Thymus (tissue), 14 donors: ENCODE measurements at places on chromosomes 1 and 21. TPM values are rescaled to one million over a fixed set of nuclear protein-coding genes. Genes with fewer than 3 reads are reported as not detected.
A peak's percentile ranks its signal among the peaks of the same experiment; 100 is the strongest.

GRCh38 chr21:39107739-39108138, 75.5 kb downstream of the PSMG1 start:
- H3K27ac ChIP-seq = no peak overlapping the region
- no peak for DNase-seq
- H3K4me3 ChIP-seq = no peak overlapping the region
- no peaks in the 10 kb centered on the region for H3K4me1 ChIP-seq

The CRABP2 gene
- 75.0 TPM for polyA plus RNA-seq

GRCh38 chr1:17494114-17494729, 45.3 kb upstream of the ARHGEF10L start:
- DNase-seq = peak; percentile 14
- no peak overlapping the region for H3K27ac ChIP-seq
- H3K4me1 ChIP-seq = no peaks in the 10 kb centered on the region
- no peak overlapping the region for H3K4me3 ChIP-seq
- H3K27me3 ChIP-seq = no peaks in the 10 kb centered on the region

- no peak overlapping the region for H3K27ac ChIP-seq
- no peaks in the 10 kb centered on the region for H3K36me3 ChIP-seq
- H3K4me1 ChIP-seq = no peaks in the 10 kb centered on the region
- no peak overlapping the region for H3K4me3 ChIP-seq
- no peak for DNase-seq
Measured at GRCh38 chr1:47537966-47538365, 100.1 kb downstream of the FOXD2 start.

DNA sequence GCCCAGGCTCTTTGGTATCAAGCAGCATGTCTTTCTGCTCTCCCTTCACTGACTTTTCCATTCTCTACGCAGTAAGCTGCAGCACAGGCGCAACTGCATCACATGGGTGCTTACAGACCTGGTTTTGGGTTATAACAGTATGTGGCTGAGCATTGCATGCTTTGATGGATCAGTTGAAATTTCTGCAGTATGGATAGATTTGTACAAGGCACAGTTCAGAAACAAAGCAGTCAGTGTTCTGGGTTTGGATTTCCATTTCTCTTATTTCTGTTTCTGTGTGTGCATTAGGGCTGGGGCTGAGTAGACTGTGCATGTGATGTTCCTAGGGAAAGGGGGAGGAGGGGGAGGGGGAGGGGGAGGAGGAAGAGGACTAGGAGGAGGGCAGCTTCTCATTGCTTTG, 4.5 kb downstream of the FAM163A start:
- H3K36me3 ChIP-seq = no peaks in the 10 kb centered on the region
- H3K27ac ChIP-seq = no peak overlapping the region
- no peaks in the 10 kb centered on the region for H3K4me1 ChIP-seq
- no peak overlapping the region for H3K4me3 ChIP-seq
- DNase-seq = no peak

DNA sequence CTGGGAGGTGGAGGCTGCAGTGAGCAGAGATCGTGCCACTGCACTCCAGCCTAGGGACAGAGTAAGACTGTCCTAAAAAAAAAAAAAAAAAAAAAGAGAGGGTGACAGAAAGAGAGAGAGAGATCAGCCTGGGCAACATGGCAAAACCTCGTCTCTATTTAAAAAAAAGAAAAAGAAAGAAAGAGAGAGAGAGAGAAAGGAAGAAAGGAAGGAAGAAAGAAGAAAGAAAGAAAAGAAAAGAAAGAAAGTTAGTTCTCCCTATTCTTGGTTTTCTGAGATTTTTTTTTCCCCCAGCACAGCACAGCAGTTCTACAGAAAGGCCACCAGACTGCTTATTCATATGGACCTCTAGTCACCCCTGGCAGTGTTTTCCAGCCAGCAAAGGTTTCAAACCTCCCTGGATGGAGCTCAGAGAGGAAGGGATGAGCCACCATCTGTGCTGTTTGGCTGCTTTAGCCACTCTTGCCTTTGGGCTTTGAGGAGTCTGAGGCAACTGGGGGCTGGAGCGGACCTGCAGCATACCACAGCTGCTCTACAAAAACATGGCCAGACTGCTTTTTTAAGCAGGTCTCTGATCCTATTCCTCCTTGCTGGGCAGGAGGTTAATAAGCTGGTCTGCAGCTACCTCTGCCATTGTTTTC, 10.6 kb downstream of the S100A6 start:
- H3K4me1 ChIP-seq = no peaks in the 10 kb centered on the region
- no peaks in the 10 kb centered on the region for H3K36me3 ChIP-seq
- H3K27me3 ChIP-seq = no peaks in the 10 kb centered on the region
- no peak for DNase-seq
- no peak overlapping the region for H3K27ac ChIP-seq

GRCh38 chr1:155227261-155228095, 19.0 kb downstream of the MTX1 start:
- peak overlapping the region; percentile 63 for H3K4me3 ChIP-seq
- no peaks in the 10 kb centered on the region for H3K27me3 ChIP-seq
- peak overlapping the region; percentile 91 for H3K27ac ChIP-seq
- DNase-seq = peak; percentile 98
- H3K4me1 ChIP-seq = peaks cover 8% of the 10 kb centered on the region
- peaks cover 7% of the 10 kb centered on the region for H3K36me3 ChIP-seq

The ANGPTL1 gene
- 10.2 TPM for polyA plus RNA-seq

The INSRR gene
- 0.43 TPM for polyA plus RNA-seq

DNA sequence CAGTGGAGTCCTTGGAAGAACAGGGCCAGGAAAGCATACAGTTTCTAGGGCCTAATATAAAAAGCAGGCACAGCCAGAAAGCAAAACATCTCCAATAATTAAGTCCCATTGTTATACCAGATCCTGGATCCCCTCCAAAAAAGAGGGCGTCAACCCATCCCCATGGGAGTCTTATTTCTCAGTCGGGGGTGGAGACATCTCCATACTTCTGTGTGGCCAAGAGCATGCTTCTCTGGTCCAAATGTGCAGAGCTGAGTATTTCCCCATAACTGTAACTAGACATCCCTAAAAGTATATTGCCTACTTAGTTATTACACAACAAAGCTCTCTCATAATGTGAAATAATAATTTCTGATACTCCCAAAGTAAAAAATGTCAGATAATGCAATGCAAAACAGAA, 104.2 kb upstream of the SOX13 start:
- H3K4me1 ChIP-seq = no peaks in the 10 kb centered on the region
- no peak overlapping the region for H3K27ac ChIP-seq
- no peak for DNase-seq
- no peak overlapping the region for H3K4me3 ChIP-seq
- no peaks in the 10 kb centered on the region for H3K27me3 ChIP-seq
- no peaks in the 10 kb centered on the region for H3K36me3 ChIP-seq

The GREM2 gene
- 0.09 TPM for polyA plus RNA-seq

- H3K4me3 ChIP-seq = no peak overlapping the region
- H3K27me3 ChIP-seq = no peaks in the 10 kb centered on the region
- no peak for DNase-seq
- no peaks in the 10 kb centered on the region for H3K4me1 ChIP-seq
- H3K36me3 ChIP-seq = no peaks in the 10 kb centered on the region
- no peak overlapping the region for H3K27ac ChIP-seq
Measured at GRCh38 chr1:78070758-78071157, 25.0 kb downstream of the GIPC2 start.

DNA sequence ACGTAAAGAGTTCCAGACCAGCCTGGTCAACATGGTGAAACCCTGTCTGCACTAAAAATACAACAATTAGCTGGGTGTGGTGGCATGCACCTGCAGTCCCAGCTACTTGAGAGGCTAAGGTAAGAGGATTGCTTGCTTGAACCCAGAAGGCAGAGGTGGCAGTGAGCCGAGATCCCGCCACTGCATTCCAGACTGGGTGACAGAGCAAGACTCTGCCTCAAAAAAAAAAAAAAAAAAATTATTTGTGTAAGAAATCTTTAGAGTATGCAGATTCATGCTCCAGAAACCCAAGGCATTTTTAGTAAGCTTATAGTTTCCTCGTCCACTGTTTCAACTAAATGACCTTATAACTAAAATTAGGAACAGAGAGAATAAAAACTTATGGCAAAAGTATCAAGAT, 51.3 kb downstream of the ABL2 start:
- H3K4me1 ChIP-seq = no peaks in the 10 kb centered on the region
- no peak overlapping the region for H3K27ac ChIP-seq
- no peak overlapping the region for H3K4me3 ChIP-seq
- no peaks in the 10 kb centered on the region for H3K36me3 ChIP-seq

GRCh38 chr1:225694151-225694603, 41.3 kb upstream of the ENAH start:
- DNase-seq = no peak
- H3K27me3 ChIP-seq = no peaks in the 10 kb centered on the region
- no peaks in the 10 kb centered on the region for H3K36me3 ChIP-seq
- H3K4me3 ChIP-seq = no peak overlapping the region
- no peak overlapping the region for H3K27ac ChIP-seq

DNA sequence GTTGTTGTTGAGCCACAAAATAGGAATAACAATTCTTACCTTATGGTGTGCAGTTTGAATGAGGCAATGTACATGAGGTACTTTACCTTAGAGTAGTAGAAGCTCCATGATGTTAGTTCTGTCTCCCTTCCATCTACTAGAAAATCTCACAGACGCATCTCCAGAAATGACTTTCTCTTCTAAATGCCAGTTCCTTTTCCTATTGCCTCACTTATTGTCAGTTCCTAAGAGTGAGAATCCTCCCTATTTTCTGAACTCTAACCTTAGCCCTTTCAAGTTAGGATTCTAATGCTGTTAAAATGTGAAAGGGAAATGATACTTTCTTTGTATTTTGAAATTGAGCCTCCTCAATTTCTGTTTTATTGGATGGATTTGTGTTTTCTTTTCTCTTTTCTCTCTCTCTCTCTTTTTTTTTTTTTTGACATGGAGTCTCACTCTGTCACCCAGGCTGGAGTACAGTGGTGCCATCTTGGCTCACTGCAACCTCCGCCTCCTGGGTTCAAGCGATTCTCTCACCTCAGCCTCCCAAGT, 18.6 kb upstream of the MAPKAPK2 start:
- H3K27ac ChIP-seq = no peak overlapping the region
- no peaks in the 10 kb centered on the region for H3K36me3 ChIP-seq
- H3K27me3 ChIP-seq = peaks cover 11% of the 10 kb centered on the region
- DNase-seq = no peak
- H3K4me3 ChIP-seq = no peak overlapping the region
- peaks cover 24% of the 10 kb centered on the region for H3K4me1 ChIP-seq

The CRYAA gene
- polyA plus RNA-seq = 2.3 TPM

DNA sequence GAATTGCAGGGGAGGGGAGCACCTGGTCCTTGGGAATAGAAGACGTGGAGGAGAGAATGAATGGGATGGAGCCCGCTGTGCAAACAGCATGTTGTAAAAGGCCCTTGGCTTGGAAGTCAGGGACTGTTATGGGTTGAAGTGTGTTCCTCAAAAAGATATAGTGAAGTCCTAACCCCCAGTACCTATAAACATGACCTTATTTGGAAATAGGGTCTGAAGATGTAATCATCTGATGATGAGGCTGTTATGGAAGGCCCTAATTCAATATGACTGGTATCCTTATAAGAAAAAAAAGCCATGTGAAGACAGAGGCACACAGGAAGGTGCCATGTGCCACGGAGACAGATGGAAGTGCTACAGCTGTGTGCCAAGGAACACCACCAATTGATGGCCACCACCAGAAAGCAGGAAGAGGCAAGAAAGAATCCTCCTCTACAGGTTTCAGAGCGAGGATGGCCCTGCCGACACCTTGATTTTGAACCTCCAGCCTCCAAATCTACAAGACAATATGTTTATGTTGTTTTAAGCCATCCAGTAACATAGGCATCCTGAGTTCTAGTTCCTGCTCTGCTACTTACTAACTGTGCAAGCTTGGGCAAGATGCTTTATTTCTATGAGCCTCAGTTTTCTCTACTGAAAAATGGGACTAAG, 51.2 kb downstream of the LRRN2 start:
- H3K4me1 ChIP-seq = no peaks in the 10 kb centered on the region
- H3K36me3 ChIP-seq = no peaks in the 10 kb centered on the region
- H3K4me3 ChIP-seq = no peak overlapping the region
- no peak overlapping the region for H3K27ac ChIP-seq
- DNase-seq = no peak
